CD4-positive, alpha-beta T cell treated with Interleukin-12 subunit alpha and Interleukin-12 subunit beta, for 1 hour (primary cell): ENCODE measurements at places on chromosomes 16 and 17.

- no peak for DNase-seq
Measured at GRCh38 chr17:79737046-79737921, 6.5 kb downstream of the ENPP7 start.

DNA sequence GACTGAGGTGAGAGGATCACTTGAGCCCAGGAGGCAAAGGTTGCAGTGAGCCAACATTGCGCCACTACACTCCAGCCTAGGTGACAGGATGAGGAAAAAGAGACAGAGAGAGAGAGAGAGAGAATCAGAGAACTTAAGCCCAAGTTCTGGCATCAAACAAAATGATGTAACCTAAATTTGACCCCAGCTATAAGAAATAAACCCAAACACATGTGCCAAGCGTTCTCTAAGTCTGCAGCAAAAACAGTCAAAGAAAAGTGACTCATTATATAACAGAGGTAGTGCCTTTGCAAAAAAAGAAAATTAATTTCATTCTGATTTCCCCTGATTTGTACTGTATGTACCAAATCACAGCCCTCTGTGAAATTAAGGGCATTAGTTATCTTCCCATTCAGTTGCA lies 89.5 kb downstream of the CDH11 start:
- no peak for DNase-seq

DNA sequence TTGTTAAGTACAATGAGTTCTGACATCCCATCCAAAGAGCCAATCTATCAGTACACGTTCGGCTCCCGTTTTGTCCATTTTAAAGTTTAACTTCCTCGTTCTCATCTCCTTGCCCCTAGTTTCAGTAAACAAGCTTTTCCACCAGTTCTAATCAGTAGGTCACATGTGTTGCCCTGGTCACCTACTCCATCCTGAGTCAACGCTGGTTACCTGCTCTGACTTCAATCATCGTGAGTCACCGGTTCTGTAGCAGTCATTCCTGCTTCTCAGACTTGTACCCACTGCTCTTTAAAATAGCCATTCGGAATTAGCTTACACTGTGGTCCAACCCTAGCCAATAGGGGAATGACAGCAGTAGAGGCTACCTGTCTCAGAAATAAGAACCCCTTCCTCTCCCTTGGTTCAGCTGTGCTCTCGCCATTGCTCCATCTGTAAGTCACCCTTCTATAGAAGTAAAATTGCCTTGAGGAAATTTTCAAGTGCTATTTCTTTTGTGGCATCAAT lies 191.0 kb downstream of the CPPED1 start:
- no peak for DNase-seq

DNA sequence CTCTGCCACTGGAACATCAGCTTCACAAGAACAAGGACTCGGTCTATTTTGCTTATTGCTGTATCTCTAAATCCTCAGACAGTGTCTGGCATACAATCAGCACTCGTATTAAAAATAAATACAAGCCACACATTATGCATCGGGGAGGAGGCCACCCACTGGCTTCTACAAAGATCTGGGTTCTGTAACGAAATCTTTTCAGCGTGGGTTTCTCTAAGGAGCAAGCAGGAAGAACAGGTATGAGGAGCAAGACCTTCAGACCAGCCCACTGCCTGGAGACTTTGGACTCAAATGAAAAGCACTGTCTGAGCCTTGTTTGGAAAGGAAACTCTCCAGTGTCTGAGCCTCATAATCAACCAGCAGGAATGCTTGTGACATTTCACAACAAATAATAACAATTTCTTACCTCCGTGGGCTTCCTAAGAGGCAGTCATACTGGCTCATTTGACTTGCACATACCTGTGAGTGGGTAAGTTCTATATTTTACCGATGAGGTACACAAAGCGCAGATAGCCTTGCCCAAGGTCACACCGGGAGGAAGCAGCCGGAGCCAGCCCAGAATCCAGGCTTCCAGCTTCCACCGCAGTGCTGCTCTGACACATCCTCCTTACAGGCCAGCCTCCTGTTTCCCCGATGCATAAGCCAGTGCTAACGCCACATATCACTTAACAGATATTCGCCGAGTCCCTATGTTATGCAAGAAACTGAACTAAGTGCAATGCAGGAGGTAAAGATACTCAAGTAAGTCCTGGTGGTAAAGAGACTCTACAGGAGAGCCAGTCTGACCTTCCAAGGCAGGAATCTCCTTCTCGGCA lies 118.6 kb upstream of the TNRC6C start:
- DNase-seq: no peak

- no peak for DNase-seq
Measured at GRCh38 chr17:15479703-15480102, 12.3 kb upstream of the CDRT4 start.

DNA sequence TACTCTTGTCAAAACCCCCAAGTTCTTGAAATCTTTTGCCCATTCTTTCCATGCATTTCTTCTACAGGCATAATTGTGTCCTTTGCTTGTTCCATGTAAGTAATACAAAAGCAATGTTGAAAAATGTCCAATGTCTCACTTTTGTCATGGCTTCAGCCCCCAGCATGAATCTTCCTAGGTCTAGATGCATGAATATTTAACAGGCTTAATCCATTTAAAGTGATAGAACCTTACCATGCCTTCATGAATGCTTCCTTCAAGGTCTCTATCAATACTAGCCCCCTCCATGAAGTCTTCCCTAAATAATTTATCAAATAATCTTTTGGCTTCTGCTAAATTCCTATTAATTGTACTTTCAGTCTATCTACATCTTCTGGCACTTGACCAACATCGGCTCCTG lies 46.1 kb upstream of the ANKFY1 start:
- no peak for DNase-seq

DNA sequence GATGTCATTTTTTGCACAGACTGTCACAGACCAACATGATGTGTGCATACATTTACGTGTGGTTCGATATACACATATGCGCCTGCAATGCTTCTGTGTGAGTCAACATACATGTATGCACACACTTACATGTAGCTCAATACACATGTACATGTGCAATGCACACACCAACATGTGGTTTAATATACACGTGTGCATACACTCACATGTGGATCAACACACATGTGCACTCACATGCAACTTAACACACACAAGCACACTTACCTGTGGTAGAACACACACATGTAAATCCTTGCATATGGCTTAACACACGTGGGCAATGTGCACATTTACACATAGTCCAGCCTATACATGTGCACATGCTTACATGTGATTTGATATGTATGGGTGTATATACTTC lies 97.5 kb downstream of the CYLD start:
- no peak for DNase-seq
